ENCODE measurements at places on chromosomes 4 and X.

DNA sequence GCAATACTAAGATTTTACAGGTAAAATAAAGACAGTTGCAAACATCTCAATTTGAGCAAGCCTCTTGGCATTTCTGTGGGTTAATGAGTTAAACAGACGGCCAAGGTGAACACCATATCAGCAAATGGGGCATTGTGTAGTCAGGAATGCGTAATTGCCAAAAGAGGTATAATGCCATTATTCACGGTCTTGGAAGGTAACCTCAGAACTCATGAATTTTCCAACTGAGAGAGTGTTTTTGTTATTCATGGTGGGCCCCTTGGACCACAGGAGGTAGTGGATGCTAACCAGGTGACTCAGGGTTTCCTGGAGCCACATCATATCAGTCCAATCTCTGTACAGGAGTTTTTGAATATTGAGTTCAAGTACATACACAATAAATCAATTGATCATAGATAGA, 368.0 kb upstream of the TECRL start:
- no peak for DNase-seq

DNA sequence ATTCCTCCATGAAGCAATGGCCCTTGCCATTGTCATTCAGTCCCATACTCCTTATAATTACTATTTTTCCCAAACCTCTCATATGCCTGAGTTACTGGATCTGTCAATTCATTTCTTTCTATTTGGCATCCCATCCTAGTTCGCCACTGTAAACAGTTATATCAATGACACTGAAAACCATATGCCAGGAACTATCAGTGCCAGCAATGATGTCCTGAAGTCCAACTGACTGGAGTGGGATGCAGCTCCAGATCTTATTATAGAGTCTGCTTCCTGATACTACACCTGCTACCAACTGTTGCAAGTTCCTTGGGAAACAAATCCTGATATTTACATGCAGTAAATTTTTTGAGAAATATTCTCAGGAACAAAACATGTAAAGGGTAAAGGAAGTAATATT, 27.0 kb upstream of the BANK1 start:
- DNase-seq, result no peak

DNA sequence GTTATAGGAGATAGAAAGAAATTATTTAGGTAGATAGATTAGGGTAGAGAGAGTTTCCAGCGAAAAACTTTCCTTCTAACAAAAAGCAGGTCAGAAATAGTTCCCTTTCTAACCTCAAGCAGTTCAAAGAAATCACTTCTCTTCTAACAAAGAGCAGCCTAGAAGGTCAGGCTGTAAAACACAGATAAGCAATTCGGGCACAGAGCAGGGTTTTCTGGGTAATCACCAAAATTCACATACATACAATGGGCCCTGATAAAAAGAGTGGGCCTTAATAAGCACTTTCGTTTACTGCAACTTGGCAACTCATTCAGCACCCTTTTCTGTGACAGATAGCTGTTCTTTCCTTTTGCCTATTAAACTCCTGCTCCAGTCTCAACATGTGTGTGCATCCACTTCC, 13.4 kb upstream of the NAF1 start:
- DNase-seq, result no peak

GRCh38 chr4:81573840-81574239, 102.1 kb upstream of the RASGEF1B start:
- no peak for DNase-seq

DNA sequence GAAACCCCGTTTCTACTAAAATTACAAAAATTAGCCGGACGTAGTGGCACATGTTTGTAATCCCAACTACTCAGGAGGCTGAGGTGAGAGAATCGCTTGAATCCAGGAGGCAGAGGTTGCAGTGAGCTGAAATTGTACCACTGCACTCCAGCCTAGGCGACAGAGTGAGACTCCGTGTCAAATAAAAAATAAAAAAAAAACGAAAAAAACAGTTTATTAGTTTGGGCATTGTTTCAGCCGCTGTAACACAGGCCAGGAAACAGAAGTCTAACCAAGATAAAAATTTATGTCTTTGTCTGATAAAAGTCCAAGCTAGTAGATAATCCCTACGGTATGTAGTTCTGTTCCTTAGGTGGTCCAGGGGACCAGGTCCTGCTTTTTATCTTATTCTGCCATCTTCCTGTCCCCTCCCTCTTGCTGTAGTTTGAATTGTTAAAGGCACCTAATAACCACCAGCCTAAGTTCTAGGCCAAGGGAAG, 21.4 kb downstream of the USO1 start:
- no peak for DNase-seq

DNA sequence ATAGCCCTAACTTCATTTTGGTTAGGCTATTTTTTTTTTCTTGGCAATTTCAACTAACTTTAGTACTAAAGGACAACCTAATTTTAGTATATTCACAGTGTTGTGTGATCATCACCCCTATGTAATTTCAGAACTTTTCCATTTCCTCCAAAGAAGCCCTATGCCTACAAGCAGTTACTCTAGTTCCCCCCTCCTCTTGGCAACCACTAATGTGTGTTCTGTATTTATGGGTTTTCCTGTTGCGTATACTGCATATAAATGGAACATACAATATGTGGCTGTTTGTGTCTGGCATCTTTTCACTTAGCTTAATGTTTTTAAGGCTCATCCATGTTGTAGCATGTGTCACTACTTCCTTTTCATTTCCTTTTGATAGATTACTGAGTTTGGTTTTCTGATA, 57.6 kb downstream of the N4BP2 start:
- DNase-seq, result no peak

DNA sequence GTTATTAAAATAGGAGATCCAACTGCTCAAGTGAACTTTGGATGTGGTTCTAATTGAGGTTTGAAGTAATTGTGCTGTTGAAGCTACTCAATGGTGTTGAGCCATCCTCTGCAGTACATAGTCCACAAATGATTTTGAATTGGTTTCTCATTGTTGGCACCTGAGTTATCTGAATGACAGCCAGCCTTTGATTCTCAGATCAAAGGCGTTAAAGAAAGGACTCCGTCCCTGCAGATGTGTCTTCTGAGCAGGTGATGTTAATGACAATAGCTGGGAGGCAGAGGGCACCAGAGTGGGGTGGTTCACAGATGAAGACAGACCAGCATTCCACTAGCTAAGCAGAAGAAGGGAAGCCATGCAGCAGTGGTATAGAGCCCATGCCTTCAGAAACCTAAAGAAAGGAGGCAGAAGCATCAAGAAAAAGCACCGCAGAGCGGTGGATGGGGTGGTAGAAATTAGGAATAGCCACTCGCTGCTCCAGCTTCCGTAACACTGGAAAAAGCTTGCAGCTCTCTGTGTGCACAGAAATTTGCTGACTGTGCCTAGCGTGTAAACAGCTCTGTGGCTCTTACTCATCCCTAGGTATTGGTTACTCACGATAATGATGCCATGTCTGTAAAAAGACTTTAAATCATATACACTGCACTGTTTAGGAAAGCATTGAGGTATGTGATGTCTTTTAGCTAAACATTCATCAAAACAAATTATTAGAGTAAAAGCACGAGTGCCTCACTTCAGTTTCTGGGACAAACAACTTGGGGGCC, 79.2 kb upstream of the CLCN4 start:
- DNase-seq, result no peak

DNA sequence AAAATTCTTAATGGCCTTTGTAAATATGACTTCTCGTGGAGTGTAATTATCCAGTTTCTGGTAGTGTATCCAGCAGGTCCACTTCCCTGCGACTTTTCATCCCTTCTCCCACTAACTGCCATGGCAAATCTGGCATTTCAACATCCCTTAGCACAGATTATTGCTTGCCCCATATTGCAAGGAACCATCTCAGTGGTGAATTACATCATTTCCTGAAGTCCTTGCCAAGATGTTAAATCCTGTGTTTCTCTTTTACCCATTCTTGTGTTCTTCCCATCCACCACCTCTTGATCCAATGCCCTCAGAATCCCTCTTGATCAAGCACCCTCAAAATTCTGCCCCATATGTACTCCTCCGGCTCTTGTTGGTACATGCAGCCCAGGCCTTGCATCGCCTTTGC, 88.1 kb upstream of the ZNF81 start:
- no peak for DNase-seq

GRCh38 chr4:38050560-38051350, 90.6 kb downstream of the PTTG2 start:
- DNase-seq, result no peak

- DNase-seq, result no peak
Measured at GRCh38 chrX:68403522-68403921, 29.8 kb downstream of the OPHN1 start.

- DNase-seq, result no peak
Measured at GRCh38 chrX:4655743-4656142, 942.3 kb upstream of the PRKX start.

DNA sequence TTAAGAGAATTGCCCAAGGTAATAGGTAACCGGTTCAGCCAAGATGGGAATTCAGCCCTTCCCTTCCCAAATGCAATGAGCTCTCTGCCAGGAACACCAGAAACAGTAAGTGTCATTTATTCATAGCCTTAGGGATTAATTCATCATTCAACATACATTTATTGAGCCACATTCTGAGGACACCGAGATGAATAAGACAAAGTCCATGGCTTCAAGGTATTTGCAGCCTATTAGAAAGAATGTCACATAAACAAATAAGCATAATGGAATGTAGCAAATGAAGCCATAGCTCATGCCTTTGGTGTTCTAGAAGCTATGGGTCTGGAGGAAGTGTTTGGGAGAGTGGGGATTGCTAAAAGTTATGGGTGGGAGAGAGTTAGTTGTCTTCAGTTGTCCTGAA, 6.3 kb upstream of the TAB3 start:
- no peak for DNase-seq

DNA sequence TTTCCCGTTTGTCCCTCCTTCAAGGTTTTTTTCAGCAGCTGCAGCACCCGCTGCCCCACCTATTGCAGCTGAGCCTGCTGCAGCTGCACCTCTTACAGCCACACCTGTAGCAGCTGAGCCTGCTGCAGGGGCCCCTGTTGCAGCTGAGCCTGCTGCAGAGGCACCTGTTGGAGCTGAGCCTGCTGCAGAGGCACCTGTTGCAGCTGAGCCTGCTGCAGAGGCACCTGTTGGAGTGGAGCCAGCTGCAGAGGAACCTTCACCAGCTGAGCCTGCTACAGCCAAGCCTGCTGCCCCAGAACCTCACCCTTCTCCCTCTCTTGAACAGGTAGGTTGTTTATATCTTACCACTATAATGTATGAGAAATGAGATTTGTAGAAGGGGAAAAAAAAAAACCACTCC, 4.5 kb downstream of the PRR27 start:
- DNase-seq, result no peak

- no peak for DNase-seq
Measured at GRCh38 chr4:94758700-94759399, 1.1 kb downstream of the BMPR1B start.

DNA sequence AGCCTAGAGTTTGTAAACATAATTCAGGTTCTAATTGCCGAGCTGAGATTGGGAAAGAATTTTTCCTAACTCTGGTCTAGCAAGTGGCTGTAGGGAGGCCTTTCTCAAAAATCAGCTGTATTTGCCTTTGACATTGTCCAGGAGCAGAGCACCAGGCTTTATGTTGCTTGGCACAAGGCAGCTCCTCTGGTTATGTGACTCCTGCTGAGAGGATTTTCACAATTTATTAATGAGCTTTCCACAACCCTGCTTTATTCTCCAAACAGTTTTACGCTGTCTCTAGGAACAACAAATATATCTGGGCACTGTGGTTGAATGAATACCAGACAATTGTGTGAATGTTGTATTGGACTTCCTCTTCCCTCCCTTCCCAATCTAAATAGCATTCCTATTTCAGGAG, 14.9 kb downstream of the LSM6 start:
- DNase-seq, result no peak

GRCh38 chr4:142386449-142386848, 459.7 kb downstream of the INPP4B start:
- no peak for DNase-seq
